Natural killer cell (primary cell): ENCODE measurements at places on chromosomes 2 and 18.

DNA sequence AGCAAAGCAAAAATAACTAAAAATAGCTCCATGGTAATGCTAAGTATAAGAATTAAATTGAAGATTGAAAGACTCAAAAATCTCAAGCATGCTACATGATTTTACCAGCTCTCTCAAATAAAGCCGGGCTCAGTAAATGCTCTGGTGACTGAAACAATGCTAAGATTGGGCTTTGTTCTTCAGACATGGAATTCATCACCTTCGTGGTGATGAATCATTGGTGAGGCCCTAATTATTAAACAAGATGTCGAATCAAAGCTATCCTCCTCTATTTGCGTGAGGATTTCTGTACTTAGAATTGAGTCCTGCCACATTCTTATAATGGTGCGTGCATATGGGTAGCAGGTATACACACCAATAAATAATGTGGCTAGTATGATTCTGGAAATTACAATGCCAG, 58.8 kb upstream of the LRRTM1 start:
- no peaks in the 10 kb centered on the region for H3K36me3 ChIP-seq
- H3K27me3 ChIP-seq = no peaks in the 10 kb centered on the region
- DNase-seq = no peak
- H3K27ac ChIP-seq = no peak overlapping the region
- no peak overlapping the region for H3K4me3 ChIP-seq

GRCh38 chr2:238927746-238928519, 80.0 kb downstream of the TWIST2 start:
- H3K27ac ChIP-seq = no peak overlapping the region
- peaks cover 3% of the 10 kb centered on the region for H3K27me3 ChIP-seq
- no peaks in the 10 kb centered on the region for H3K4me1 ChIP-seq
- no peaks in the 10 kb centered on the region for H3K36me3 ChIP-seq

DNA sequence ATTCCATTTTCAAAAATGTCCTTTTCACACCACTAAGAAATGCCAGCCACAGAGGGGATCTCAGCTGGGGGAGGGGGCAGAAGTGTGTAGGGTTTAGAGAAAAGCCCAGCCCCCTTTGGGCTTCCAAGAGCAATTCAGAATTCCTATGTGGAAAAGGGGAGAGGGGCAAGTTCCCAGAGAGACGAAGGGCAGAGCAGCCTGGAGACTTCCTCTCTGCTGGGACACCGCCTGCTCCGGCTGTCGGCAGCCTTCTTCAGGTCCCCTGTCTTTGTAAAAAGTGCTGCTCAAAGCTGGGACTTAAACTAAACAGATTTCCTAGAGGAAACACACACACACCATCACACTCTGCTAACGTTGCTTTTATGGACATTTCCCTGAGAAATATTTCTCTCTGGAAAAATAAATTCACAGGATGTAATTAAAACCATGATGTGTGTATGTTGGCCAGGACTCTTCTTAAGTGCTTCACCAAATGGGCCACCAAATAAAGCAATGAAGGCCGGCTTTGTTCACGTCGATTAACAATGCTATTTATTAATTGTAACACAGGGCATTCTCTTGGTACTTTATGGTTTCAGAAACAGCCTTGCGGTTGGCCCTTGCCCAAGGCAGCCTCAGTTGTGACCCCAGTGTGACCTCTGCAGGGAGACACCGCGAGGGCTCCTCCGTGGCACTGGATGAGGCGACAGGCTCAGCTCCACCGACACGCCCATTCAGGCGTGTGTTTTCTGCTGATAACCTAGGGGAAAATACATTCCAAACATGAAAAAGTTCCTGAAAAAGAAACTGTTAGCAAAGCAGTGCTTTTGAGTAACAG, 5.6 kb upstream of the ASB1 start:
- no peak overlapping the region for H3K4me3 ChIP-seq
- no peak overlapping the region for H3K27ac ChIP-seq
- H3K4me1 ChIP-seq = peaks cover 6% of the 10 kb centered on the region
- no peaks in the 10 kb centered on the region for H3K36me3 ChIP-seq
- DNase-seq = no peak
- no peaks in the 10 kb centered on the region for H3K27me3 ChIP-seq

DNA sequence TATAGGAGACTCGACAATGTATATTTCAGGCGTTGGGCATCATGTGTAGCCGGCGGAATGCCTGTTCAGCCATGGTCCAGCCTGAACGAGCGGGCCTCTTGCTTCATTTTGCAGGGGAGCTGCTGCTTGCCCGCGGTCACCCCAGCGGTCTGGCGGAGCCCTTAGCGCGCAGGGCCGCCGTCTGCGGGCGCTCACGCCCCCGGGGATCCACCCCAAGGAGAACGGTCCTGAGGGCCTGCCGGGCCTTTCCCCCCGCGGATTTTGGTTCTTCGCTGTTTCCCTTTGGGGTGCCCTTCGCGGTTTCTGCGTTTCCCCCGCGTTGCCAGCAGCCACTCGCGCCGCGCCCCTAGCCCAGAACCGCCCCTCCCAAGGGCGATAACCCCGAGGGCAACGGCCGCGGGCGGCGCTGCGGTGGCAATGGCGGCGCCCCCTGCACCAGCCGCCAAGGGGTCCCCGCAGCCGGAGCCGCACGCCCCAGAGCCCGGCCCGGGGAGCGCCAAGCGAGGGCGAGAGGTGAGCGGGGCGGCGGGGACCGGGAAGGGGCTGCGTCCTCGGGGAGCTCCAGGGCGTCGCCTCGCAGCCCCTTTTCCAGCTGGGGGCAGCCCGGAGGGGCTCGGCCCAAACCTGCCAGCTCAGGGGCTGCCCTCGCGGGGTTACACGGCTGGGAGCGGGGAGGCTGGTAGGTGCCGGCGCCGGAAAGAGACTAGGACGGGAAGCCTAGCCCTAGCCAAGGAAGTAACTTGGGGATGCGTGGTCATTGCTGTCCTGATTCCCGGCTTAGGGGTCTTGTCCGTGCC, at the start of gene MFSD2B:
MFSD2B (plus strand) TSS at position 406 of the 797 bp plus-strand sequence; CDS start at position 418, 12 bp downstream.
- no peak within 1 kb of the TSS for H3K27ac ChIP-seq
- no peak for DNase-seq
- H3K27me3 ChIP-seq = peaks cover 19% of the 10 kb centered on the region
- no peaks in the 10 kb centered on the region for H3K36me3 ChIP-seq
- no peak within 1 kb of the TSS for H3K4me3 ChIP-seq
- H3K4me1 ChIP-seq = peaks cover 21% of the 10 kb centered on the region

DNA sequence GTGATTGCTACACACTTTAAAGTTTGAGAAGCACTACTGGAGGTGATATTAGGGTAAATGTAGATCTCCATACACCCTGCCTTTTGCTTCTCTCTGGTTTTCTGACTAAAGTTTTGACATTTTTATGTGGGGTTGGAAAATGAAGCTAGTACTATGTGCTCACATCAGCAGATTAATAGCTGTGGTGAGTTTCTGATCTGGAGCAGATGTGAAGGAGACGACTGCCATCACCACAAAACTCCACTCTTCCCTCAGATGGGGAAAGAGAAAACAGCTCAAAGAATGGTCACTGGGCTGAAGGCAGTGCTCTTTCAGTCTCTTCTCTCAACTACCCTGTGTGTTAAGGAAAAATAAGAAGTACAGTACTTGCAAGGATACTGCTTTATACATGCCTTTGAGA, 37.2 kb downstream of the PLEKHA3 start:
- no peak overlapping the region for H3K27ac ChIP-seq
- peaks cover under 1% of the 10 kb centered on the region for H3K4me1 ChIP-seq
- no peaks in the 10 kb centered on the region for H3K27me3 ChIP-seq

GRCh38 chr2:144198116-144198515, 321.8 kb downstream of the ZEB2 start:
- no peak overlapping the region for H3K4me3 ChIP-seq
- DNase-seq = no peak
- no peaks in the 10 kb centered on the region for H3K27me3 ChIP-seq
- no peaks in the 10 kb centered on the region for H3K36me3 ChIP-seq

- H3K27ac ChIP-seq = no peak overlapping the region
- no peaks in the 10 kb centered on the region for H3K27me3 ChIP-seq
- no peak overlapping the region for H3K4me3 ChIP-seq
- peaks cover 6% of the 10 kb centered on the region for H3K4me1 ChIP-seq
Measured at GRCh38 chr2:159098361-159098760, 129.9 kb downstream of the TANC1 start.

DNA sequence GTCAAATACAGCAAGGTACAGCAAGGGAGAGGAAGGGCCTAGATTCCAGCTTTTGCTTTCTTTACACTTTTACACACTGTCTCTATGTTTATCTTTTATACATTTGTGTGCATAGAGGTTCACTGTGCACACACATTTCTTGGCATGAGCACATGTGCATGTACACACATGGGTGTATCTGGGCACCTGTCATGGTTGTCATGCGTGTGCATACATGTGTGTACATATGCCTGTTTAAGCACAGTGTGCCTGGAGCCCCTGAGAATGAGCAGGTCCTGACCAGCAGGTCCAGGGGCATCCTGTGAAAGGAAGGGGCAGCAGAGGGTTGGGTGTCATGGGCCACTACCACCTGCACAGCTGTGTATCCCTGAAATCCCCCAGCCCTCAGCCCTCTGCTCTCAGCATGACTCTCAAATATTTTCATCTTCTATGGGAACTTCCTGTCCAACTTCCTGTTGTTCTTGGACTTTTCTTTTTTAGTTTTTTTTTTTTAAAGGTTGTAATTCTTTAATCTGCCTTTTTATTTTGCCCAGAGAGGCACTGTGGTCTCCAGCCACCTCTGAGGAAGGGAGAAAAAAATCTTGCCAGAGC, 97.0 kb upstream of the EPAS1 start:
- no peaks in the 10 kb centered on the region for H3K27me3 ChIP-seq
- H3K4me1 ChIP-seq = no peaks in the 10 kb centered on the region
- H3K4me3 ChIP-seq = no peak overlapping the region
- H3K27ac ChIP-seq = no peak overlapping the region
- DNase-seq = no peak
